ENCODE measurements at places on chromosomes 11 and 22. TPM values are rescaled to one million over a fixed set of nuclear protein-coding genes. Genes with fewer than 3 reads are reported as not detected.

DNA sequence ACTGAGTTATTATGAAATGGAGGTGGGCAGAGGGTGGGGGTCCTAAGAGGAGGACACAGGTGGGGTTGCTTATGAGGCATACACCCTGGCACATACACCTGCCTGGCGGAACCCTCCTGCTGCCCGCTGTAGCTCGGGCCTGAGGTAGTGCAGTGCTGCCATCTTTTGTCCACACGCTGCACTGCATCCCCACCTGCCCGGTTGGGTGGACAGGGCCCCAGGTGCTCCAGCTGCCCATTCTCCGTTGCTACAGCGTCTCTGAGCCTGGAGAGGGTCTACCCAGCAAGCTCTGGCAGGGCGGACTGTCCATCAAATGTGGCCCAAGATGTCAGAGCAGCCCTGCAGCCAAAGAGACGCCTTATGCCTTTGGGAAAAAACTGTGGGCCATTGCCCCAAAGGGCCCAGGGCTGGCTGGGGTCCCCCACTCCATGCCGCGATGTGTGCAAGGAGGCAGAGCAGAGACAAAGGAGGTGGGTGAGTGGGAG is 131.2 kb downstream of the BUD13 start:
- DNase-seq, result no peak

DNA sequence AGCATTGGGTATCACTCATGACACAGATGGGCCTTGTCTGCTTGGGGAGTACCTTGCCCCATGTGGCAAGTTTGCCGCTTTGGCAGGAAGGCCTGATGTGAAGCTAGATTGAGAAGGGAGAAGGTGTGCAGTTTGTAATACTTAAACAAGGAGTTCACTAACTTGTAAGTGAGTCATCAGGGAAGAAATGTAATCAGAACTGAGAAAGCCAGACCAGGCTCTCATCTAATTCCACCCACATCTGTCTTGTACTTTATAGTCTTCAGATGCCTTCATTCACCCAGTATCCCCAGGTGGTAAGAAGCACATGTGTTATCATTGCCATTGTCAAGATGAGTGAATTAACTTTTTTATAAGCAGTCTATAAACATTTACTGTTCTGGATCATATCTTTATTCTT is 116.0 kb upstream of the DDI1 start:
- no peak for DNase-seq

- no peak for DNase-seq
Observed at GRCh38 chr11:86257446-86257845, 12.9 kb downstream of the EED start.

- no peak for DNase-seq
Observed at GRCh38 chr22:40187389-40187788, 9.7 kb downstream of the TNRC6B start.

Gene TSPAN32
- 1.2 TPM for total RNA-seq

Gene BATF2
- 0.20 TPM for total RNA-seq

Gene MMP13
- not detected for total RNA-seq

Data from skin of body (tissue), 3 donors.